ENCODE measurements at places on chromosomes 7 and 10.

GRCh38 chr10:52755297-52756062 is 17.1 kb downstream of the MBL2 start:
- no peak for DNase-seq

- no peak for DNase-seq
These were observed 154.9 kb upstream of the TNRC18 start for GRCh38 chr7:5578495-5578894.

DNA sequence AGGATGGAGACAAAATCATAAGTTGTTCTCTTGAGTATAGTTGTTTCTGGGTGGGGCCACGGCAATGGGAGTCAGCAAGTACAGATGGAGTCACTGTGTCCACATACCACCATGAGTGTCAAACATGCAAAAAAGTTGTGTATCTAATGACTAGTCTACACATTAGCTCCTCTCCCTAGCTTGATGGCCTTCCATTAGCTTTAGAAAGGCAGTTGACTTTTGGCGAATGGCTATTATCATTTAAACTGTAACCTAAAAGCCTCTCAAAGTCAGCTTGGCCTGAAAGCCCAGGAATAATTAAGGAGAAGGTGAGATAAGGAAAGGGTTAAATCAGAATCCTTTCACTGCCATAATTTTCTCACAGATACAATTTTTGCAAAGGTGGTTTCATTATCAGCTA is 95.5 kb upstream of the MEOX2 start:
- no peak for DNase-seq

DNA sequence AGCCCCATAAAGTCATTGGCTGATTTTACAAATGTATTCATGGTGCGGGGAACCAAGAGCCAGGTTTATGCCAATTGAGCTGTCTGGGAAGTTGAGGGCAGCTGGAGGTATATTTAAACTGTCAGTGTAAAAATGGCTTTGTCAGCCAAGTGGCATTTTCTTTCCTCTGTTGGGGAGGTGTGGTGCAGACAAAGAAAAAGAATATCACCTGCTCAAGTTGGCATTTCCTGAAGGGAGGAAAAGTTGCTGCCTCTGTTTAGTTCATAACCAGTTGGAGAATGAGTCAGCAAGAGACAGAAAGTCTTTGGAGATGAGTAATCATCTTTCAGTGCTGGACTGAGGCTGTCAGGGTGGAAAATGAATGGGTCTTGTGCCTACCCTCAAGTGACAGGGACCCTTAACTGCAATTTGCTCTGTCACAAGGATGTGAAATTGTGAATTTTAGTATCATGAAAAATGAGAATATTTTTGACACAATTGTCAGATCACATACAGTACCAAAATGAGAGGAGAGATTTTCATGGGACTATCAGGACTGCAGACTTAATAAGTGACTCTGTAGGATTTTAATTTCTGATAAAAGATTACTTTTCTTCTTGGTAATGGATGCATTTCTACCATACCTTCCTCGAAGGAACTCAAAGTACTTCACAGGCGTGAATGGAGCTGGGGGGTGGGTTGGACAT is 137.3 kb downstream of the ANLN start:
- no peak for DNase-seq

- DNase-seq, result peak; percentile 35
These were observed 52.4 kb upstream of the GTF2IRD1 start for GRCh38 chr7:74401137-74401859.

DNA sequence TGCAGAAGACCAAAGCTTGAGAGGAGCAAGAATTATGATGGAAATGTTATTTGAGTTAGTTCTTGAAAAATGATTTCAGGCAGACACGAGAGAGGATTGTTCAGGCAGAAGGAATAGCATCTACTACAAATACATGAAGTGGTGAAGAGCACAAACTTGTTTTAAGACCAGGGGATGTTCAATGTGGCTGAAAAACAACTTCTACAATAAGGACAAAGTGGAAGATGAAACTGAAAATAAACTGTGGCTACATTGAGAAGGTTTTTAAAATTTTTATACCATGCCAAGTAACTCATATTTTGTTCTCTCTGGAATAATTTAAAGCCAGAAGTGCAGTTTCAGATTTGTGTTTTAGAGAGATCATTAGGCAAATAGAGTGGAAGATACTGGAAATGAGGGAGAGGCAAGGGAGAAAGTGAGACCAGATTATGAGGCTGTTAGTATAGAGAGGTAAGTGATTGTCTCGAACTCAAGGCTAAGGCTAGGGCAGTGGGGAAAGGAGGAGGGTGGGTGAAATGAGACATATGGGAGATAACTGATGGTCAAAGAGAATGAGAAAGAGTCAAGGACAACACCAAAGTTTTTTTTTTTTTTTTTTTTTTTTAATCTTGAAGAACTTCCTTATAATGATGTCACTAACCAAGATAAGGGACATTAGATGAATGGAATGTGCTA is 115.4 kb downstream of the MDFIC start:
- DNase-seq, result no peak

GRCh38 chr10:34906067-34906965 is 91.2 kb upstream of the PARD3 start:
- peak; percentile 39 for DNase-seq

DNA sequence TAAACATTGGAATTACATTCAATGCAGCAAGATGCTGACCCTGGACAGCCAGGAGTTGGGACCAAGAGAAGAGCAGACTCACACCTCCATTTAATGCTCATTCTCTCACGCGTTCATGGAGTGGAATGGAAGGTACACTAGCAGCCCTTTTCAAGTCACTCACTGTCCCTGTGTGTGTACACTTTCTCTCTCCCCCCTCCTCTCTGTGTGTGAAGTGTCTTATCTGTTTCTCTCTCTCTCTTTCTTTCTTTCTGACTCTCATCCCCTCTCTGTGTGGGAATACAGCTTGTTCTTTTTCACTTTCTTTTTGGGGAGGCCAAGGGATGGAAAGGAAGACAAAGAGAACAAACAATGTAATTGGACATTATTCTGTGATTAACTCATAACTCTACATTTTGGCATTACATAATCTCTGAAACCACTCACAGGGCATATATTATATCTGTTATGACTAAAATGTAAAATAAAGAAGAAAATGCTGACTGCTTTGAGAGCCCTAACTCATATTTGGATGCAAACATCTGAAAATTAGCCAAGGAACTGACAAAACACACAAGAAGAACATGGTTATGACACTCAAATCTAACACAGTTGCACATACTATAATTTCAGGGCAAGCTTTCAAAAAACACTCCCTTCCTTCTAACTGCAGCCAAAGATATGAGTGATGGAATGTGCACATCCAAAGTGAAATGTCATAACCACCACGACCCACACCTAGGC is 188.8 kb downstream of the PARD3 start:
- DNase-seq, result no peak

DNA sequence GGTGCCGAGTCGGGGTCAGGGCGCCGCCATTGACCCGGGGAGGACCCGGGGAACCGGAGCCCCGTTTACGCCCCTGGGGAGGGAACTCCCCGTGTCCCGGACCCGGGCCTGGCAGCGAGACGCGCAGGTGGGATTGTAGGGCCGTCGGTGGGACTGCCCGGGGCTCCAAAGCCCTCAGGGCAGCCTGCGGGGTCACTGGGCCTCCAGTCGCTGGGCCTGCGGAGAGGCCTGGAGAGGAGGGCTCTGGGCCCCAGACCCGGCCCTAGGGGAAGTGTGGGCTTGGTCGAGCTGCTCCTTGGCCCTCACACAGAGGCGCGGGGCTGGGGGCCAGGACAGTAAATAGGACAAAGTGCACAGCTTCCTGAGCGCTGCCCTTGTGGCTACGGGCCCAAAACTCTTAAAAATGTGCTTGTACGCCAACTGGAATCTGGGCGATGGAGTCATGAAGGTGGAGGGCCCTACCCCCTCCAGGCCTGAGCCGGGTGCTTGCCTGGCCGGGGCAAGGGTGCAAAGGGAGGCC is 657 bp downstream of the ECHDC3 start:
- no peak for DNase-seq

DNA sequence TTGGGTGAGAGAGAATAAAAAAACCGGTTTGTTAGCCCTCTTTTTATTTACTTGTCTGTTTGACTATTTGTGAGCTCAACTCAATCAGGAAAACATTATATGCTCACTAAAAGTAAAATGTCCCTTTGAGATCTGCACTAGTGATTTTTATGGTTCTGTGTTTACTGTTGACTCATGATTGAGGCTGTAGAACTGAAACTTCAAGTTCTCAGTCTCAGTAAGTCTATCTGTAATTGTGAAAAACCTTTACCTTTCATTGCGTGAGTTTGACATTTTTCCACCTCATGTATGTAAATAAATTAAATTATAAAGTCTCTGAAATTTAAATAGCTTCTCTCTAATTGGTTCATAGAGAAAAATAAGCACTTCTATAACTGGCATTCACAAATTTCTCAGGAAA is 17.0 kb upstream of the CASD1 start:
- DNase-seq, result no peak

DNA sequence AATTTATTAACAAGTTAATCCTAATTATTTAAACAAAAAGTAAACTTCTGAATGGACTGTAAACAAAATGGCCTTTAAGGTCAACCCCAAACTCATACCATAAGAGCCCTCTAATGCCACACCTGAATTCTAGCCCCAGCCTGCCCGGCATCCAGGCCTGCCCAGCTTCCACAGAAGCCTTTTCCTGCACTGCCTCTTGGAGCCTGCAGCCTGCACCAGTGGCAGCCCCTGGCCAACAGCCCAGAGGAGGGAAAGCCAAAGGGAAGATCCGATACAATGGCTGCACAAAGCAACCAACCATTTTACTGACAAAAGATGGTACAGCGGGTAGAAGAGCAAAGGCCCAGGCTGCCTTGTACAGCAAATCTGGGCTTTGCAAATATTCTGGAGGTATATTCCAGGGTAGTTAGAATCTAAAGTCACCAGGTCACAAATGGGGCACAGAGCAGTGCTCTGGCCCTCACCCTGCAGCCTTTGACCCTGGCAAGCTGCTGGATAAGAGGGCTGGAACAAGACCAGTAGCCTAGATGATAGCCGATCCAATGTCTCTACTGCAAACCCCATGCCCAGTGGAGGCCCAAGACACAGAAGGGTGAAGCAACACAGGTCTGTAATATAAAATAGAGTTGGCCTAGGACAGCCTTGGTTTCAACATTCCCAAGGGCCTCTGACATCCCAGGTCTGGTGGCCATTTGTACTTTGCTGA is 12.5 kb upstream of the CH25H start:
- DNase-seq, result no peak

- DNase-seq, result no peak
These were observed 134.9 kb downstream of the SH3PXD2A start for GRCh38 chr10:103720328-103720963.

DNA sequence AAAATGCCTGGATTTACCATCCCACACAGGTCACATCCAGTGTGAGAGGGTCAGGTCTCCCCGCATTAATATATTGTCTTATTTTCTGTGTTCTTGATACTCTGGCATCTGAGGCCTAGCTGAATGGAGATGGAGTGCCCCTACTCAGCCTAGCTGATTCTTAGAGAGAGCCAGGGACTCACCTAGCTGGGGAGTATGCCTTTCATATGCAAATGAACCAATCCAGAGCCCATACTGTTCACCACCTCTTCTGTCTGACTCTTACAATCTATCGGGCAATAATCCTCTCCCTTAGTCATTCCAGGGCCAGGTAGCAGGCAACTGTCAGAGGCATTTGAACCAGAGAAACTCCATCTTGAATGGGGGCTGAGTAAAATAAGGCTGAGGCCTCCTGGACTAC is 46.3 kb downstream of the LBX1 start:
- DNase-seq, result no peak

DNA sequence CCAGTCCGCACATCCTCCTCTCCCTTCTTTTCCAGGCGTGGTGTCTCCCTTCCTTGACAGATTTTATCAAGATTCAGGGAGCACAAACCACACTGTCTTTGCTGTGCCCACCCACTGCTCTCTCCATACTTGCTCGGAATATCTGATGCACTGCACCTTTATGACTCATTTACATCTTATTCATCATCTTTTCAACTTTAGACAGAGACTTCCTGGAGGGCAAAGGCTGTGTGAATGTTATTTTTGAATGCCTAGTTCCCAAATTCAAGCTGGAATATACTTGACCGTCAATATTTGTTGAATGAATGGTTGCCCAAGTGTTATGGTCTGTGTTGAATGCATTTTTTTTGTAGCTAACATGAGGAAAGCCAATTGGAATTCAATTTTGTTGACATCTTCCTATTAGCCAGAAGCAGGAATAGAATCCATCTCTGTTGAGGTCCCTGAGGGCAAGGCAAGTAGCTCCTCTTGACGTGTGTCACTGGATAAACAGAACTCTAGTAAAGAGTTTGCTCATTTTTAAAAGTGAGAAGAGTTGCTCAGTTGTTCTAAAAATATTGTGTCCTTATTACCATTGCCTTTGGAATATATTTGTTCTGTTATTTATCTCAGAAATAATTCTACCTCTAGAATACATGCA is 95.0 kb downstream of the KLF6 start:
- no peak for DNase-seq

DNA sequence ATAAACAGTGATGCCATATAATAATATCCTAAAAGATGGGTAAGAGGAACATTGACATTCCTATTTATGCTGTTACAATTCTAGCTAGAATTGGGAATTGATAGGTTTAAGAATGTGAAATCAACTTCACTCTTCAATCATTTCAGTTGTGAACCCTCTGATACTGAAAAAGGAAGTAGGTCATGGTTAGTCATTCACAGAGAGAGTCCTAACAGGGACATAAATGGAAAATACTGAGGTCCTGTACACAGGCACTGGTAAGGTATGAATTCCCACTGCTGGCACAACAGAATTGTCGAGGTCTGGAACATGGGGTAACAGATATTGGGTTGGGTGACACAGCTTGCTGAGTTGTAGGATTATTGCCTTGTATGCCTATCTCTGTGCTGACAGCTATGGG is 289.4 kb upstream of the LRRN3 start:
- no peak for DNase-seq

DNA sequence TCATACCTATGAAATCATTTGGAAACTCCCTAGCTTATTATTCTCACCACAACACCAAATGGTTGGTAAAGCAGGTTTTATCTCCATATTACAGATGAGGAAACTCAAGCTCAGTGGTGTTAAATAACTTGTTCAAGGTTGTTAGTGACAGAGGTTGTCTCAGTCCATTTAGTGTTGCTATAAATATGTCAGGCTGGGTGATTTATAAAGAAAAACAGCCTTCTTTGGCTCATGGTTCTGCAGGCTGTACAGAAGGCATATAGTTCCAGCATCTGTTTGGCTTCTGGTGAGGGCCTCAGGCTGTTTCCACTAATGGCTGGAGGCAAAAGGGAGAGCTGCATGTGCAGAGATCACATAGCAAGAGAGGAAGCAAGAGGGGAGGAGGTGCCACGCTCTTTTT is 96.6 kb downstream of the ZNF438 start:
- no peak for DNase-seq

DNA sequence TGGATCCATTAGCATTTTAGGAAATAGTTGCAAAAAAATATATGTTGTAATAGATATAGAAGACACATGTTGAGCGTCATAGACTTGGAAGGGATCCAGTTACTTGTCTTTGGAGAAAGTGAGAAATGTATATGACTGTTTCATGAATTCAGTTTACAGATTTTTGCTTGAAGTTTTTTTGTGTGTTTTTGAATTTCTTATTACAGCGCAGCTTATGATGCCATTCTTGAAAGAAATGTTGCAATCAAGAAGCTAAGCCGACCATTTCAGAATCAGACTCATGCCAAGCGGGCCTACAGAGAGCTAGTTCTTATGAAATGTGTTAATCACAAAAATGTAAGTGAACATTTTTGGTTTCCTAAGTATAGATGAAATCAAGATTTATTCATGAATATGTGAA is 98.2 kb downstream of the MAPK8 start:
- no peak for DNase-seq

GRCh38 chr10:50917486-50917885 is 32.1 kb upstream of the A1CF start:
- no peak for DNase-seq

Measured in NCI-H2171 (cell line).